ENCODE measurements at places on chromosomes 3 and 15.

DNA sequence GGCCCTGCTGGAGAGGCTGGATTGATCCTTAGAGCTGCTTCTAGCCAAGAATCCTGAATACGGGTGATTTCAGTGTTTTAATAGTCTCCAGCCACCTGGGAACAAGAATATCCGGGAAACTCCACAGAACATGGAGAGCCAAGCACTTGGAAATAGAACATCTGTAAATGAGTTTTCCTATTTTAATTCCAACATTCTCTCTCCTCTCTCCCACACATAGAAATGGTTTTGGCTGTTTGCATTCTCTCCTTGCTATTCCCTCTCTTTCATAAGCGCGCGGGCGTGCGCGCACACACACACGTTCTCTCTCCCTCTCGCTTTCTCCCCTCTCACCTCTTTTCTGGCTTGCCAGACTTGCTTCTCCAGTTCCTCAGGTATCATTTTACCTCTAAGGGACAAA lies 50.6 kb downstream of the GADL1 start:
- no peak for DNase-seq

DNA sequence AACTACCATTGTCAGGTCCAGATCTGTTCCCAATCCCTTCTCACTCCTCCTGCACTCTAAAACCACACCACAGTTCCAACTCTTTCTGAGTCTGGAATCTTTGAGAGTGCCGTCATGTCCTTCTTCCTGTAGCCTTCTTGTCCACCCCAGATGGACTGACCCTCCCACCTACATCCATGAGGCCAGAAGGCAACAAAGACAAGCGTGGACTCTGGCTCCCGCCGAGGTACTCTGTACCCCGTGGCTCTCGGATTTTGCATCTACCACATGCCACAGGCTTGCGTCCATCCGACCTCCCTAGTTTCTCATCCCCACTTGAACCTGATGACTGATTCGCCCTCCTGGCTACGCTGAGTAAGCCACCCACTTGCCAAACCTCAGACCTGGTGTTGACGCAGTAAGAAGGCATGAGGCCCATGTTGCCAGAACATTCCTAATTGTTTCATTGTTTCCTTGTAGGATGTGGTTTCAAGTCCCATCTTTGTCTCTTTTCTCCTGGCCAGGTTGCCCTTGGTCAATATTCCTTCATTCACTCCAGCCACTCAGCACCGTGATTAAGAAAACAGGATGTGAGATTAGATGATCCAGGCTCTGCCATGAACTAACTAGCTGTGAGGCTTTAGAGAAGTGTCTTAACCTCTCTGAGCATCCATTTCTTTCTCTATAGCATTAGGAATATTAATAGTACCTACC lies 1.1 kb upstream of the ZBTB38 start:
- DNase-seq: no peak

DNA sequence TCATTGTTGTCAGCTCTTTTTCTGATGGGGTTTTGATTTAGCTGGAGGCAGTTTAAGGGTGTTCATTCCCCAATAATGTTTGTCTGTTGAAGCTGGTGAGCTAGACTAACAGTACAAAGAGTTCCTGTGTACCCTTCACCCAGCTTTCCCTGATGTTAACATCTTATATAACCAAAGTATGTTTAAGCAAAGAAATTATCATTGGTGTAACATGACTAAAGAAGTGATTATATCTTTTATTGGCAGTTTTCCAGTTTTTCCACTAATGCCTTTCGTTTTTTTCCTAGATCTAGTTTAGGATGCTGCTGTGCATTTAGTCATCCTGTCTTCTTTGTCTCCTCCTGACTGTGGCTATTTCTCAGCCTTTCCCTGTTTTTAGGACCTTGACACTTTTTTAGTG lies 165.6 kb downstream of the LPP start:
- no peak for DNase-seq

DNA sequence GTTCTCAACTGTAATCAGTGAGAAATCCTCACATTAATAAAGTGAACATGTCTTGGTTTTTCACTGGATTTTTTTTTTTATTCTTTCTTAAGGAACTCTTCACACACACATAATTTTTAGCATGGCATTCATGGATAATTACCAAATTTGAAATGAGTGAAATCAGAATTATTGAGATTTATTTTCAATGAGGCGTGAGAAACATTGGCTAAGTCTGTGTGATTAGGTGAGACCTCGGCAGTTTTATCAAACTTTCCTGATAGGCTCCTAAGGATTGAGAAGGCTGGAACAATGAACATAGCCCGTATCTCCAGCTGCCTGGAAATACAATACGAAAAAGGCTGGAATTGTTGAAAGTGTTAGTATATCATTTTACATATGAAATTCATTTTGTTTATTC lies 35.5 kb downstream of the MDFIC2 start:
- no peak for DNase-seq

GRCh38 chr3:177992993-177993970 lies 543.0 kb upstream of the KCNMB2 start:
- no peak for DNase-seq

GRCh38 chr3:142724682-142725356 lies 985 bp downstream of the TRPC1 start:
- peak; percentile 15 for DNase-seq

- DNase-seq: no peak
Observed at GRCh38 chr15:91769894-91770293, 83.6 kb upstream of the SLCO3A1 start.

- DNase-seq: no peak
Observed at GRCh38 chr15:88375234-88375927, 91.8 kb downstream of the MRPL46 start.

DNA sequence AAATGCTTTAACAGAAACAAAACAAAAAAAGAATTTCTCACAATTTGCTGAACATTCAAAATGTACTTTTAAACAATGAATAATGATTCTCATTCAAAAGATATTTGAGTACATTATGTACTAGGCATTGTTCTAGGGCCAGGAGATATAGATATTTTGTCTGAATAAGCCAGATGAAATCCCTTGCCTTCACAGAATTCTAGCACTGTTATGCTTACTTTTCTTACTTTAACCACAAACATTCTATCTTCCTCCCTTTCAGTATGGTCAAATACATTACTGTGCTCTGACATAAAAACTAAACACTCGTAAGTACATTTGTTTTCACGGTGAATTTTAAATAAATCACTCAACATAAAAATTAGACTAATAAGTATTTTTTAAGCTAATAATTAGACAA lies 116.7 kb downstream of the ADAM10 start:
- DNase-seq: no peak

DNA sequence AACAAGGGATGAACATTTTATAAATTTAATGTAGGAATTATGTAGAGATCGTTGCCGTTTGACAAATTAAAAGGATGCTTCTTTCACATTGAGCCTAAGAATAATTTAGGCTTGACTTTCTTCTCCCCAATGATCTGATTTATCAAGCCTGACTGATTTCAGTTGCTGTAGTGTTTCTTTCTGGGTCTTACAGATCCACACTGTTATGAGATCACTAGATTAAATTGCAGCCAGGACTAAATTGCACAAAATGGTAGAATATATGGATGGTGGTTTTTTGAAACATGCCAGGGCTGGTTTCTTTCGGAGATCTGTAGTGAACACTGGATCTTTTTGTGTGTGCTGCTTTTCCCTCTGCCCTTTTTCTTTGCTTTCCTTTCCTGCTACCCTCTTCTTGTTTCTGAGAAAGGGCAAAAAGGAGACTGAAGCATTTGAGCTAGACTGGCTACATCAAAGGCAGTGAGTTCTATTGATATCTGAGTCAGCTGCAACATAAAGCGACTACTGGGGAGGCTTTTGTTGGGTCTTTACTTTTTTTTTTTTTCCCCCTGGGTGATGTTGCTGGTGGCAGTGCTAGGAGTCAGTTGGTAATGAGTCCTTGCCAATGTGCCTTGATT lies 83.0 kb downstream of the AKAP13 start:
- no peak for DNase-seq

DNA sequence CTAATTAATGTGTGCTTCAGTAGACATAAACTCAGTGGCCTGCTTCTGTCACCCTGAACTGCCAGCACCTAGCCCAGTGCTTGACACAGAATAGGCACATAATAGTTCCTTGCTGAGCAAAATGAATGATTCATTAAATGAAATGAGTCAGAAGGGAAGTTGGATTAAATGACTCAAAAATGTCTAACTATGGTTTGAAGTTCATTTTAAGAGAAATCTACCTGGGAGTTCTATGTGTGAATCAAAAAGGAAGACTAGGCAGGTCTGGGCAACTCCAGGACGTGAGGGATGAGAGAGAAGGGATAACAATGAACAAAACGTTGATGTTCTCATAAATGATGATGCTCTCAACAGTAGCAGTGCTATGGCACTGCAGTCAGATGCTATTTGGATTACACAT lies 175.0 kb downstream of the CFAP20DC start:
- DNase-seq: no peak

DNA sequence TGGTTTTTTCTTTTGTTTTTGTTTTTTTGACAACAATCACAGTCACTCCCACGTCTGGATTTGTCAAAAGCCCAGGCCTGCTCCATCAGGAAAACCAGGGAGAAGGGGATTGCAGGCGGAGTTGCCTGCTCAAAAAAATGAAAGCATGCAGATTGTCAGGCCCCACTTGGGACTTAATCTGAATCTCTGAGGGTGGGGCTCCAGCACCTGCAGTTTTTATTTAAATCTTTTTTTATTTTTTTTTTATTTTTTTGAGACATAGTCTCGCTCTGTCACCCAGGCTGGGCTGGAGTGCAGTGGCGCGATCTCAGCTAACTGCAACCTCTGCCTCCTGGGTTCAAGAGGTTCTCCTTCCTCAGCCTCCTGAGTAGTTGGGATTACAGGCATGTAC lies 140.9 kb downstream of the FOXP1 start:
- no peak for DNase-seq

Measured in GM19239 (cell line).